HS-27A (cell line): ENCODE measurements at places on chromosomes 5 and 9.

- DNase-seq: no peak
These were observed 11.0 kb downstream of the COL5A1 start for GRCh38 chr9:134652291-134653225.

DNA sequence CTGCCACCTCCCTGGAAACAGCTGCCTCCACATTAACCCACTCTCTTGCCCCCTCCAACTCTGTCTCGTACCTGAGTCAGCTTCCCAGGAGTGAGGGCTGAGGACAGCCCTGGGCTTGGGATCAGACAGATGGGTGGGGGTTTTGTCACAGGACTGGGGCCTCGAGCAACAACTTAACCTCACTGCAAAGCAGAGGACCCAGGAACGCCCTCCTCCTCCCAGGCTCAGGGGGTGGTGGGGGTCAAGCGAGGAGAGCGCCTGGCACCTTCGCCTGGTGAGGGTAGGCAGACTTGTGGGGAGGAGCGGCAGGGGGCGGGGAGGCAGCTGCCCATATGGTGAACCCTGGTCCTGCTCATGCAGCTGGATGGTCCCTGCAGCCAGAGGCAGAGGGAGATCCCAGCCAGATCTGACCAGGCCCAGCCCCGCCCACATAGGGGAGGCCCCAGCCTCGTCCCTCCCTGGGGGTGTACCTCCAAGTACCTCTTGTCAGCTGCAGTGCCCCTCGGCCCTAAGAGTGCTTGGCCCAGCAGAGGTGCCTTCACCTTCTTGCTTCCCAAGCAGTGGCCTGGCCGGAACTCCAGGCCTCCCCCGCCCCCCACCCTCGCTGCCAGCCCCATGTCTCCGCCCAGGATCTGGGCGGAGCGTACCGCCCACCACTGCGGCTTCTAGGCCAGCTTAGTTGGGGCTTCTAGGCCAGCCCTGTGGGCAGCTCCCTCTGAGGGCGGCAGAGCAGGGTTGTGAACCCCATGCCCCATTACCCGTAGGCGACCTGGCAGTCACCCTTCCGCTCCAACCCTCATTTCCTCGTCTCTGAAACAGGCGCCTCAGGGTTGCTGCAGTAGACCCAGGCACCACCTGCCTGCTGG lies at the start of gene SARDH:
SARDH (minus strand) TSS at position 579 of the 866 bp plus-strand sequence. CDS start 4,179 bp downstream, outside the sequence.
- no peak for DNase-seq

DNA sequence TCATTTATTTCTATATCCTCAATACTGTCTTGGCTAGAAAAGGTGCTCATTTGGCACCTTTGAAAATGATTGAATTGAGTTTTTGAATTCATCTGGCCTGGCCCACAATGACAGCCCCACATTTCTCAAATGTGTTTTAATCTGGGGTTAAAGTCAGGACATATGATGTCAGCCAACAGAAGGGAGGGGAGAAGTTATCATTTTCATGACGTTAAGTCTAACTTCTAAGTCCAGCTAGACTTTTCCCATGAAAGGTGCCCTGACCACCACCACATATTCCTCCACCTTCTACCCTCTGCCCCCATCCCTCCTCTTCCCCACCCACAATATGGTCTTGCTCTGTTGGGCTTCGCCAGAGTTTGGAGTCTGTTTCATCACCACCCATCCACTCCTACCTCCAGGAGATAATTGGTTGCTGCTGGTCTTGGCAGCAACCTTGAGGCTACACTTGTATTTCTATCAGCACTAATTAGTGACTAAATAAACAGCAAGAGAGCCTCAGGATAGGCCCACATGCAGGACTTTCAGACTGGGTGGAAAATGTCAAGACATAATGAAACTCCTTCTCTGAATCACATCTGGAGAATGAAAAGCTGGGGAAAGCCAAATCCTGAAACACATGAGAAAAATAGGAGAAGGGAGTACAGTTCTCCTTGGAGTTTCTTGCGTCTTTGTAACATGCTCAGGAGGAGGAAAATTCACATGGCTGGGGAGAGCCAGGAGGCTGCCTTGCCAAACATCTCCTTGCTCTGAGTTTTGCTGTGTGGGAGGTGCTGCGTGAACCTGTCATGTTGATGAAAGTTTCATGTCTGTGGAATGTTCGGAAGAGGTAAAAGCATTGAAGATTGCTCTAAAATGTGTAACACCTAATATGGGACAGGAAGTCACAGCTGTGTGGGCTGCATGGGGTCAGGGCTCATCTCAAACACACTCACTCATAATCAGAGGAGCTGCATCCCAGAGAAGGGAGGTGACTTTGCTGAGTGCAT lies 544.7 kb upstream of the KLF4 start:
- DNase-seq: no peak

DNA sequence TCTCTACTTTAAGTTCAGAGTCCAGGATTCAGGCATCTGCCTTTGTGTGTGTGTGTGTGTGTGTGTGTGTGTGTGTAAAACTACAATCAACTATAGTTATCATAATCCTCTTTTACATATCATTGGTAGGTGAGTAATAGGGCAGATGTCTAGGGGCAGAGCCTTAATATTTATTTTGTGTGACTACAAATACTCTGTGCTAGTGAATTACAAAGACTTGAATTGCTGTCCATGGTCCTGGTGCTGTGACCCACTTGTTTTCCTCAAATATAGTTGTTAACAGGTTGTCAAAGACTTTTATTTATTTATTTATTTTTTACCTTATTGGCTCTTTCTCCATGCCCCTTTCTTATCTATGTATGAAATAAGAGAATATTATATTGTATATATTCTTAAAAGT lies 196.8 kb downstream of the ANXA1 start:
- DNase-seq: no peak

DNA sequence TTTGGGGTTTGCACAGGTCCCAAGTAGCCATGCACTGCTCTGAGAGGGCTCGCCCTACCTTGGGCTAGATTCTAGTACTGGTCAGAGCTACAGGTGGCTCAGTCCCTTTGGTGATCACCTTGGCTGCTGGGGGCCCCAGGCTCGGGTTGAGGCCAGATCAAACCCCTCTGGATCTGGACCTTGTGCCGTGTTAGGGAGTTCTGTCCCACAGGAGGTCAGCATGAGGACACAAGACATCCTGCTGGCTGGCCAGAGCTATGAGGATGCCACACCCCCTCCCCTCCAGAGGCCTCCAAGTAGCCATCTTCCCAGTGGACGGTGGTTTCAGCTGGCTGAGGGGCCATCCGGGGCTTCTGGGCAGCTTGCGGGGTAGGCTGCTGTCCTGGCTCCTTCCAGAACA lies 10.6 kb downstream of the CDK20 start:
- no peak for DNase-seq

- no peak for DNase-seq
These were observed 12.8 kb upstream of the CAMK4 start for GRCh38 chr5:111211341-111211740.

- no peak for DNase-seq
These were observed 598 bp upstream of the KIAA1191 start for GRCh38 chr5:176362233-176362490.

DNA sequence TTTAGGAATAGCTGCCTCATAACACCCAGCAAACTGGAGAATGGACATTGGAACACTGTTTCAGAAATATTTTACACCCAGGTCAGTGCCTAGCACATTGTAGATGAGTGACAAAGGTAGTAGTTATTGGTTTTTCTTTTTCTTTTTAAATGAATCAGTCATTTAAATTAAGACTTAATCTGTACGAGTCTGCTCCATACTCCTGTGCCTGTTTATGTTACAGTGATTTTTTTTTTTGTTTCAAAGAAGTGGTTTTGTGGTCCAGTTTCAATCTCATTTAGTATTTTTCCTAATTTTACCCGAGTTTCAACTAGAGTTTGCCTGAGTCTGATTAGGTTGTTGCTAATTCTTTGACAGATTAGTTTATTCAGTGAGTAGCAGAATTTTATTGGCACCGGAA lies 16.2 kb downstream of the LMNB1 start:
- DNase-seq: no peak

DNA sequence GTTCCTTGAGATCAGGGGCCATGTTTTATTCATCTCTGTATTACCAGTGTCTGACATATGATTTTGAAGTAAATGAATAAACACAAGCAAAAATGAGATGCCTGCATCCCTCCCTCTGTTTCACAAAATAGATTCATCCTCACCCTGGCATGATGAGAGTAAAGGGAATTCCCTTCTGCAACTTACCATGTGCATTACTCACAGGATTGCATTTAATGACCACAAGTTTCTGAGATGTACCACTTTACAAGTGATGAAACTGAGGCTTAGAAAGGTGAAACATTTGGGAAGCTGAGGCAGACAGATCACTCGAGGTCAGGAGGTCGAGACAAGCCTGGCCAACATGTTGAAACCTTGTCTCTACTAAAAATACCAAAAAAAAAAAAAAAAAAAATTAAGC lies 74.2 kb upstream of the TNFSF8 start:
- no peak for DNase-seq

GRCh38 chr5:170418736-170419135 lies 29.6 kb upstream of the KCNMB1 start:
- no peak for DNase-seq
